T follicular helper cell (primary cell): ENCODE measurements at places on chromosomes 3 and 15.

GRCh38 chr15:95174301-95175259 lies 943.2 kb downstream of the MCTP2 start:
- no peak for DNase-seq

GRCh38 chr3:120093119-120093910 lies 932 bp downstream of the GSK3B start:
- DNase-seq: no peak

DNA sequence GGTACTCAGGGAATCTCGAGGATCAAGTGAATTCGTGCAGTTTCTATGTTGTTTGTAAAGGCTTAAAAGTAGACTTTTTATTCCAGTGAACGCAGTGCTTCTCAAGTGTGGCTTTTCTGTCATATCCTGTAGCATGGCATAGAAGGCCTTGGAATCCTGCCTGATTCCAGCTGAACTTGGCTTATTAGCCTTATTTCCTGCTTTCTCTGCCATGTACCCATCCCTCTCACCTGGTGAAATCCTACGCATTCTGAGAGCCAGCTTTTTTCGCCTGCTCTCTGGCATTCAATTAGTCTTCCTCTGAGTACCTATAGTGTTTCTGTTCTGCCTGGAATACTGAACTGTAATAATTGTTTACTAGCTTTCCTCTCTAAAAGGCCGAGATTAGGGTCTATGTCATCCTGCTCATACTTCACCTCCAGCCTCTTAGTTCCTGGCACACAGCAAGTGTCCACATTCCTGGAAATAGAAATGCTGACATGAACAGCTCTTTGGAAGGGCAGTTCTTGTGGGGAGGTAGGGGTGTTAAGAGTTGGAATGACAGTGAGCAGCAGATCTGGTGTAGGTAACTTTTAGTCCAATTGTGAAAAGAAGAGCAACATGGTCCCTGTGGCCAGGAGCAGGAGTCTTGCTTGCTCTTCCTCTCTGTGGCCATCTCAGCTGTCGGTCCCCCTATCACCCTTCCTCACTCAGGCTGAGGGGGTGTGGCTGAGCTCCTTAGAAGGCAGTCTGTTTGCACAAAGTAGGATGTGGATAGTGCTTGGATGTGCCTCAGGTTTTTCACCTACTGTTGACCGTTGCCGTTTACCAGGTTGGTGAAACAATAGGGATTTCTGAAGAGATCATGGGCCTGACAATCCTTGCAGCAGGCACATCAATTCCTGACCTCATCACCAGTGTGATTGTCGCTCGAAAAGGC lies 30.4 kb downstream of the SLC24A1 start:
- no peak for DNase-seq

GRCh38 chr15:79140846-79141570 lies 50.4 kb upstream of the RASGRF1 start:
- no peak for DNase-seq

GRCh38 chr15:51580982-51581381 lies 41.6 kb downstream of the DMXL2 start:
- DNase-seq: no peak

GRCh38 chr3:3346556-3346955 lies 167.1 kb upstream of the CRBN start:
- no peak for DNase-seq

GRCh38 chr3:195909644-195910498 lies 1.5 kb upstream of the TNK2 start:
- DNase-seq: peak; percentile 88

GRCh38 chr3:87209111-87209510 lies 18.0 kb upstream of the CHMP2B start:
- no peak for DNase-seq

GRCh38 chr15:68317281-68318007 lies 39.9 kb downstream of the FEM1B start:
- DNase-seq: no peak

DNA sequence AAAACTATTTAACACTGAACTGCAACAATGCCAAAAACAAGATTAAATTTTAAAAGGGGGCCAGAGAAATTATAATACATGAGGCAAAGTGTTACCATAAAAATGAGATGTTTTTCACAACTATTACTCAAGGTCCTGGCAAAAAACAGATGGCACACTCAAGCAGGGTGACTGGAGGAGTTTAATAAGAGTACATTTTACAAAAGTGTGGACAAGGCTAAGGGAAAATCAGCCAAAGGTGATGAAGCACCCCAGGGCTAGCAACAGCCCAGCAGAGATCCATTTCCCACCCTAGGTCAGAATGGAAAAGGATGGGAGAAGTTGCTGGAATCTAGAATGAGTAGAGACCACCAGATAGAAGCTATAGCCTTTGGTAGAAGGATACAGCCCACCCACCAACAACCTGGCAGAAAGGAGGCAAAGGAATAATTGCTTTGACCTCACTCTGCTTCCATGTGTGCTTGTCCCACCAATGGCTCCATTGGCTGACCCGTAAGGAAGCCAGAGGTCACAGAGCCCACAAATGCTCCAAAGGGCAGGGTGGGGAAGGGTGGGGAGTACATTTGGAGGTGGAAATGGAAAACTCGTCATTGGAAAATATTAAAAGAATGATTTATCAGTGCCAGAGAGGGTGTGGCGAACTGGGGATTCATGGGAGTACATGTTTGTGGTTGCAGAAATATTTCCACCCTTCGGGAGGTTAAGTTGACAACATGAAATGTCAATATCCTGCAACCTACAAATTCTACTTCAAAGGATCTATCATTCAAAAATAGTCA lies 161.0 kb upstream of the UBE2E2 start:
- no peak for DNase-seq

DNA sequence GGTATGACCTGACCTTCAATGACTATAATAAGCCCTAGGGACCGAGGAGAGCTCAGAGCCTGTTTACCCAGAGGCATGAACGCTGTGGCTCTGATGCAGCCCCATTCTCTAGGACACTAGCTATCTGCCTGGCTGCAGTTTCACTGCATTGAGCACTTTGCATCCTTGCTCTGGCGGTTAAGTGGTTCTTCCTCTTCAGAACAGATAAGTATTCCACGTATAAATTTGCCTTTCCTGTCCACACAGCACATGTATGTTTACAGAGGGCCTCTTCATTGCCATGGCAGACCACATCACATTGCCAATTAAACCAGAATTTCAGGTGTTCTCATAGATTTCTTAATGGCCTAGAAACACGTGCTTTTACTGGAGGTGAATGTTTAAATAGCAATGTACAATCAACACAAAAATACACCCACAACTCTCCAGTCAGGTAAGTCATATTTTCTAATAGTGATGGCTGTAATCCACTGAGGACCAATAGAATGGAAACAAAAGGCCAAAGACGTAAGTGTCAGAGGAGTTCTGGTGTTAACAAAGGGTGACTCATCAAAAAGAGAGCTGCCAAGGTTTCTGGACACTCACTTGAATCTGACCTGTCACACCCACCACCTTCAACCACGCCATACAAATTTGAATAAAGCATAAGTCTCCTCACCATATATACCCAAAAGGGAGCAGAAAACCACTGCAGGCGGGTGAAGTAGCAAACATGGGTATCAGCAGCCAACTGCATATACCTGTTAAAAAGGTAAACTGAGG lies 553.4 kb downstream of the OCA2 start:
- no peak for DNase-seq

- no peak for DNase-seq
Measured at GRCh38 chr3:44510000-44510368, 32.5 kb upstream of the ZNF445 start.

- DNase-seq: no peak
Measured at GRCh38 chr3:139101396-139101795, 56.7 kb upstream of the PRR23C start.

DNA sequence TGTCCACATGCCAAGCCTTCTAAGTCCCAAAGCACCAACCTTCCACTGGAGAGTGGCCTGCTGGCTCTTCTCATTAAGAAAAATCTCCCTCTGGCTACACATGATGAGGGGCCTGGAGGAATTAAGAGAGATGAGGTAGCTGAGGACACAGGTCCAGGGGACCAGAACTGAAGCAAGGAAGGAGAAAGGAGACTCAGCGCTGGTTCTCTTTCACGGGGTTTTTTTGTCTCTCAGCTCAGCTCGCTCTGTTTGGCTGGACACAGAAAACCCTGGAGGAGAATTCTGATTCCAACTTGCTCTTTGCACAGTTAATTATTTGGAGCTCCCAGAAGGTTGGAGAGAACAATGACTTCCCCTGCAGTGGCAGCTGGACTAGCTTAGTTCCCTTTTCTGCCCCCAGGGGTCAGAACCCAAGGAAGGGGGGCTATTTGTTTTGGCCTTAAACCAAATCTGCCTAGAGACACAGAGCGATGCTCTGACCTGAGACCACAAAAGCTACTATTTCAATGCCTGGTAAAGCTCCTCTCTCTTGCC lies 507.6 kb downstream of the FHIT start:
- DNase-seq: no peak

DNA sequence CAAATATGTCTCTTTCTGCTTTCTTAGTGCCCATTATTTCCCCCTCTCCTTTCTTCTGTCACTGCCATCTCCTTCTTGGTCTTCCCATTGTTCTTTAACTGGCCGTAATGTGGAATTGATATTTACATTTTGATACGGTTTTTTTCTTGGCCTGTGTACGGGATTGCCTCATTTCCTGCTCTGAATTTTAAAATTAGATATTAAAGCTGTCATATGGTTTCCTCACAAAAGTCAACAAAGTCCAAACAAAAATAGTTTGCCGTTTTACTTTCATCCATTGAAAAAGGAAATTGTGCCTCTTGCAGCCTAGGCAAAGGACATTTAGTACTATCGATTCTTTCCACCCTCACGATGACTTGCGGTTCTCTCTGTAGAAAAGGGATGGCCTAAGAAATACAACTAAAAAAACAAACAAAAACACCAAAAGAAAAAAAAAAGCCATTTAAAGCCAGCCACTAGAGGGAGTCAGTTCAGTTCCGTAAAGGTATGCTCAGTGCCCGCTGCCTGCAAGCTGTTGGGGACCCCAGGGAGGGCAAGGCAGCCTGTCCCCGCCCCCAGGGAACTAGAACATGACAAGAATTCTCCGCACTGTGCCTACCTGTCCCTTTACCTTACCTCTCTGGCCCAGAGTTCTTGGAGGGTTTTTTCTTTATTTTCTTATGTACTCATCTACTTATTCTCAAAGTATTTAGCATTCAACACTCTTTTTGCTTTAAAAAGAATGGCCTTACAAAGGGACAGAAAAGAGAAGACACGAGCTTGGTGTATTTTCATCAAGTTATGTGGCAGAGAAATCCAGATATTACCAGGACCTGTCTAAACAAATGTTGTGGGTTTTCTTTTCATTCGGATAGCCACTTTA lies 30.0 kb upstream of the NR2E3 start:
- no peak for DNase-seq

- DNase-seq: no peak
Measured at GRCh38 chr3:190178779-190179178, 58.1 kb upstream of the P3H2 start.

DNA sequence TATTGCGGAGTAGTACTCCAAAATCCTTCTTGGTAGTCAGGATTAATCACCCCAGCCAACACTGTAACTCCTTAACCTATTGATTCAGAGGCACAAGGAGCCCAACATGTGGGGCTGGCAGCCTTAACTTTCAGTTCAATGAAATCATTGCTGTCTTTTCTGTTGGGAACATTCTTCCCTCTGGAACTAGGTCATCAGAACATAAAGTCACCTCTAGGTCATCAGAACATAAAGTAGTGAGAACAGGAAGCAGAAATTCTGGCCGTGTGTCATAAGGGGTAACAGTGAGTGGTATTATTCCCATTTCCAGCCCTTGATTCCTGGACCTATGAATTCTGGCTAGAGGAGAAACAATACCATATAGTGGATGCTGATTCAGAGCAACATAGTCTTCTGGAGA lies 71.5 kb upstream of the TNIK start:
- DNase-seq: no peak

DNA sequence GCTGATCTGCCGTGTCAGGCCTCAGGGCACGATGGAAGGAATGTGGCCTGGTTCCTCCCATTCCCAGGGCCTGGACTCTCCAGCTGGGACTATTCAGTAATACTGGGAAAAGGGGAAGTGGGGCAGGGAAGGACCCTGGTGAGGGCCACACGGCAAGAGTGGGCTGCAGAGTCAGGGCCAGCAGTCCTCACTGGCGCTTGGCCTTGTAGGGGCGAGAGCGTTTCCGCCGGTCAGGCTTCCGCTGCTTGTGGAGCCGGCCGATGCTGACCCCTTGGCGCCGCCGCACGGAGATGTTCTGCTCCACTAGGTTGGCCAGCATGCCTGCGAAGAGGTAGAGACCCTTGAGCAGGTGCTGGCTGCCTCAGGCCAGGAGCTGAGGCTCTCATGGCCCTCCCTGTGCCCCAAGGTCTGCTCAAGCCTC lies 42.8 kb downstream of the SEMA3G start:
- DNase-seq: no peak

GRCh38 chr3:64083575-64083974 lies 60.3 kb upstream of the PSMD6 start:
- no peak for DNase-seq

DNA sequence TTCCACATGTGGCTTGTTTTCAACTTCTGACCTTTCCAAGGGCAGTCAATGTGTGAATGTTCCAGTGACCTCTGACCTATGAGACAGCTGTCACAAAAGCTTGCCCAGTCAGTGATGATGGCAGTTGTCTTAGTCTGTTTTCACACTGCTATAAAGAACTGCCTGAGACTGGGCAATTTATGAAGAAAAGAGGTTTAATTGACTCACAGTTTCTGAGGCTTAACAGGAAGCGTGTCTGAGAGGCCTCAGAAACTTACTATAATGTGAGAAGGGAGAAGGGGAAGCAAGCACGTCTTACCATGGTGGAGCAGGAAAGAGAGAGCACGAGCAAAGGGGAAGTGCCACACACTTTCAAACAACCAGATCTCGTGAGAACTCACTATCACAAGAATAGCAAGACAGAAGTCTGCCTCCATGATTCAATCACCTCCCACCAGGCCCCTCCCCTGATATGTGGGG lies 95.6 kb downstream of the ECT2 start:
- no peak for DNase-seq

- peak; percentile 17 for DNase-seq
Measured at GRCh38 chr15:43204016-43204901, 16.6 kb downstream of the EPB42 start.

DNA sequence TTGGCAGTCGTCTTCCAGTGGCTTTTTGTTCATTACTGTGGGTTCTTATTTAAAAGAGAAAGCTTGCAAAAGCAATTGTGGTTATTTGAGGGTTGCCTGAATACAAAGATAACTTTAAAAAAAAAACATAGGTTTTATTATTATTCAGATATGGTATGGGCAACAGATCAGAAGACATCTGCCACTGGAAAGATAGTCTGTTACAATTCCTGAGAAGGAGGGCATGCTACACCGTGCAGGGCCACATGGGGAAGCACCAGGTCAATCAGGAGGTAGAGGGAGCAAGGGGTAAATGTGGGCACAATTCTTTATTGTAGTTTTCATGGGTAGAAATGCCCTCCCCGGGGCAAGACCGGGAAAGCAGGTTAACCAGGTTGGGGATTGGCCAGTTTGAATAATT lies 46.5 kb downstream of the BBS4 start:
- DNase-seq: no peak

GRCh38 chr3:5579139-5579602 lies 391.7 kb downstream of the EDEM1 start:
- DNase-seq: no peak

GRCh38 chr3:109818081-109818480 lies 480.7 kb upstream of the DPPA4 start:
- DNase-seq: no peak
